ENCODE measurements at places on chromosomes 12 and 14.

- DNase-seq: no peak
Measured at GRCh38 chr14:24291446-24292117, 8.0 kb downstream of the DHRS1 start.

GRCh38 chr12:95201056-95201670 lies 16.1 kb downstream of the FGD6 start:
- no peak for DNase-seq

DNA sequence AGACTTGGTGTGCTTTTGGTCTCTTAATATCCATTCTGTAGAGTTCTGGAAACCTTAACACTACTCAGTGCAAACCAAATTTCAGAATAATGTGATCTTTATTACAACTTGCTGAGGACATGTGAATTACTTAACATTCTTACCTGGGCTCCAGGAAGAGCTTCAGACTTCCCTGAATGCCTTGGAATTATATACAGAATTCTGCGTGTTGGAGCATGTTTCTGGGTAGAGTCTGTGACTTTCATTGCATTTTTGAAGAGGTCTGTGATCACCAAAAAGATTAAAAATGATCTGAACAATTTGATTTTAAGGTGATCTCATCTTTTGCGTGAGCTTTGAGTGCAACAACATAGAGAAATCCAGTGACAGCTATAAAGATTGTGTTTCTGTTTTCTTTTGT lies 35.4 kb downstream of the ZDHHC17 start:
- DNase-seq: no peak

DNA sequence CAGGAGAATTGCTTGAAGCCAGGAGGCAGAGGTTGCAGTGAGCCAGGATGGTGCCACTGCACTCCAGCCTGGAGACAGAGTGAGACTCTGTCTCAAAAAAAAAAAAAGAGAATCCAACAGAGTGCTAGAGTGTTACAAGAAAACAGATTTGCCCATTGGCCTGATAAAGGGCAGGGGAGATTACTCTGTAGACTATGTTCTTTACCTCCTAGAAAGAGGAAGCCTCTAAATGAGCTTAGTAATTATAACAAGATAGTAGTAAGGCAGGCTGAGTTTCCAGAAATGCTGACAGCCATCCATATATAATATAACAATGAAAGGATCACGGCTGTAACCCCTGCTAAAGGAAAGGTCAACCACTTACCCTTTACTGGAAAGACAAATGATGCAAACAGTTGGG lies 24.4 kb downstream of the AK7 start:
- no peak for DNase-seq

DNA sequence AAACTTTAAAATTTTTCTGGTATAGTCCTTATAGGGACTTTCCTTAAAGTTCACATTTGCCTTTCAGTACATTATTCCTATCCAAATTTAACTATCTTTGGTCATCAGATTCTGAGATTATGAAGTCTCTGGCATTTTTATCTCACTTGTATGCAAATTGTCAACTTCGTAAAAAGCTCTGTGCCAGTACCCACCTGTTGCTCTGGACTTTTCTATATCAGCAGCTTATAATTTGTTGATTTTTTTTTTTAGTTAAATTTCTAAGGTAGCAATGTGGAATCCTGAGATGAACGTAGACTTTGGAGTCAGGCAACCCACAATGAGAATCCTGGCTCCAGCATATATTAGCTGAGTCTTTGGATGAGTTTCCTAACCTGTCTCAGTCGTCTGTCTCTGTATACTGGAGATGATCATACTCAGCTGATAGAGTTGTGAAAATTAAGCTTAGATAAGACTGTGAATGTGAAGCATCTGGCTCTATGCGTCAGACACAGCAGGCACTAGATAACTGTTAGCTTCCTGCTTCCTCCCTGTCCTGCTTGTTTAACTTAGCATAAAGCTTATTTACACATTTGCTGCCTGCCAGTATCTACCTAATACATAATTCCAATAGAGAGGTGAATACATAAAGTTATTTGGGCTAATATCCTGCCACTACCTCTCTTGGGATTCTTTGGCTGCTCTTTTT lies 59.8 kb downstream of the MARK3 start:
- no peak for DNase-seq
